ENCODE measurements at places on chromosomes 3 and 15.
A peak's percentile ranks its signal among the peaks of the same experiment; 100 is the strongest.

GRCh38 chr15:101773496-101774100 lies 29.7 kb upstream of the OR4F6 start:
- DNase-seq = no peak

GRCh38 chr3:34364335-34364734 lies 565.9 kb downstream of the PDCD6IP start:
- DNase-seq = peak; percentile 40

DNA sequence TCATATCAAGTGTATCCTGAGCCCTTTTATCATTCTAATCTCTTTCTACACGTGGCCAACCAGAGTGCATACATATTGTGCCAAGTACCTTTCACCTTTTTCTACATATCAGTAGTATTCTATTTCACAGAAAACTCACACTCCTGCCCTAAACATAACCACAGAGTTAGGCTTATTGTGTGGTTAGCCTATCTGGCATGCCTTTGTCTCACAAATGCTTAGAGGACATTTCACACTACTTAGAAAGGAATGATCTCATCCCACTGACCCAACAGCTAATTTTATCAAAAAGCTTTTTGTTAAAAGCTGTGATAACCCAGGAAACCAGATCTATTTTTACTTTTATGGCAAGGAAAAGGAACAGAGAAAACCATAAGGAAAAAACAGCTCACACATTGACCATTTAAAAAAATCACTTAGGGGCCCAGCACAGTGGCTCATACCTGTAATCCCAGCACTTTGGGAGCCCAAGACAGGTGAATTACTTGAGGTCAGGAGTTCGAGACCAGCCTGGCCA lies 17.8 kb upstream of the MAP4 start:
- DNase-seq = no peak

GRCh38 chr3:186311441-186311840 lies 50.6 kb downstream of the DGKG start:
- DNase-seq = no peak

- DNase-seq = no peak
These were observed 37.9 kb downstream of the PPCDC start for GRCh38 chr15:75061272-75061671.

GRCh38 chr3:187448674-187449073 lies 80.5 kb downstream of the RTP4 start:
- no peak for DNase-seq

DNA sequence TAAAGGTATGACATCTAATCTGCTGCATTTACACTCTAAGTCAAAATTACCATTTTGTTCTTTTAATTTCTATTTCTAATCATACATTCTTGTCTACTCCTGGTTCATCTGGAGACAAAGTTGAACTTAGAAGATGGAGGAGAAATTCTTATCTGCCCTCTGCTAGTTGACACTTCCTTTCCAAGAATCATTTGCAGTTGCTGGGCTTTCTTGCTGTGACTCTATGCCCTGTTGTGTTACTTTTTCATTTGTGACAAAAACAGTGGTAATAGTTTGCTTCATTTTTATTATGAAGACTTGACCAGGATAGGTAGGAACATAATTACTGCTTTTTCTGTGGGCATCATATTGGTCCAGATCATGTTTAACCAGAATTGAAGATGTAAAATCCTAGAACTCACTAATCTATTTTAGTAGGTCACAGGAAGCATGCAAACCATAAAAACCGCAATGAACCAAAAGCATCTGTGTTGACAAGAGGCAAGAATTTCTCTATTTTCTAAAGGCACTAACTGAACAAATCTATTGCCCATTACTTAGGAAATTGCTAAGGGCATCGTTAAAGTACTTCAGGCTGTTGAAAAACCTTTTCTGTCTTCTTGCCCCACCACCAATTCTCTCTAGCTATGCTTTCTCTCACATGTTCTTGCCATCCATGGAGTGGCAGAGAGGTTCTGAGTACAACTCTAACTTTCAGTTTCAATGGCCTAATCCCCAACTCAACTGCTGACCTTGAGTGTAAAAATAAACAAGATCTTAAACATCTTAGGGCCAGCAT lies 4.2 kb upstream of the CCR2 start:
- no peak for DNase-seq

- DNase-seq = no peak
These were observed 43.8 kb downstream of the SPATA16 start for GRCh38 chr3:173096994-173097785.

- no peak for DNase-seq
These were observed 135.6 kb downstream of the KCNMB2 start for GRCh38 chr3:178671791-178672190.

DNA sequence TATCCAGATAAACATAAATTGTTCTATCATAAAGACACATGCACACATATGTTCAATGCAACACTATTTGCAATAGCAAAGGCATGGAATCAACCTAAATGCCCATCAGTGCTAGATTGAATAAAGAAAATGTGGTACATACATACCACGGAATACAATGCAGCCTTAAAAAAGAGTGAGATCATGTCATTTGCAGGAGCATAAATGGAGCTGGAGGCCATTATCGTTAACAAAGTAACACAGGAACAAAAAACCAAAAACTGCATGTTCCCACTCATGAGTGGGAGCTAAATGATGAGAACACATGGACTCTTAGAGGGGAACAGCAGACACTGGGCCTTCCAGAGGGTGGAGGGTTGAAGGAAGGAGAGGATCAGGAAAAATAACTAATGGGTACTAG lies 79.2 kb downstream of the SH3GL3 start:
- DNase-seq = no peak

DNA sequence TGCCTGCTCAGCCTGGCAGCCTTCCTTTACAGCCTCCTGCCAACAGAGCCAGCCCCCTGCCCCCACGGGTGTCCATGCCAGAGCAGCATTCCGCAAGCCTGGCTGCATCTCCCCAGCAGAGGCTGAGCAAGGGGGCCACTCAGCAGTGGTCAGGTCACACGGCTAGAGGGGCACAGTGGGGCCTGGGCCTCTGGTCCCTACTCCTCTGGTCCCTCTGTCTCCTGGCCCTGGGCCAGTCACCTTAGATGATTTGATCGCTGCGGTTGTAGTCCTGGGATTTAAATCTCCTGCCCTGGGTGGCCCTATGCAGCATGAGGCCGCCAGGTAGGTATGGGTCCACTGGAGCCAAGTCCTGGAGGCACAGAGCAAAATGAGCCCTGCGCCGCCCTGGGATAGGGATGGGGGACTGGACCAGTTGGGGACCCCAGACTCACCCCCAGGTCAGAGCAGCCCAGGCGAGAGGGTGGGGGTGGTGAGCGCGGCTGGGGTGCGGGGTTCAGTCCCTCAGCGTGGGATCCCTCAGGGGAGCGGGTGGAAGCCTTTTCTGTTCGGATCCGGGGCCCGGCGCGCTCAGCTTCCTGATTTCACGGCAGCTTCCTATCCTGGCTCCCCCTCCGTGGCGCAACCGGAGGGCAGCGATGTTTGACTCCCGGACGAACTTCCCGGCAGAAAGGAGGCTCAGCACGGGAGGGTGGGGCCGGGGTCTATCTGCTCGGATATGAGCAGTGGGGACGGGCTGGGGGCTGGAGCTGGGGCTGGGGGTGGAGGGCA lies at the start of gene ZBTB47:
Gene ZBTB47 (plus strand): TSS at position 138 of the 771 bp plus-strand sequence. CDS start 4,659 bp downstream, outside the sequence.
- no peak for DNase-seq

GRCh38 chr3:174821477-174821876 lies 37.7 kb upstream of the NAALADL2 start:
- DNase-seq = no peak

- no peak for DNase-seq
These were observed 58.1 kb upstream of the SATB1 start for GRCh38 chr3:18483226-18483625.

- no peak for DNase-seq
These were observed 13.2 kb upstream of the AEN start for GRCh38 chr15:88607951-88608350.

GRCh38 chr15:100059094-100059493 lies 282.7 kb downstream of the ADAMTS17 start:
- no peak for DNase-seq

GRCh38 chr15:91891101-91891500 lies 37.6 kb downstream of the SLCO3A1 start:
- no peak for DNase-seq
